ENCODE measurements at places on chromosomes 7 and 10. TPM values are rescaled to one million over a fixed set of nuclear protein-coding genes. Genes with fewer than 3 reads are reported as not detected.

CALHM1 gene
- total RNA-seq: not detected

CDNF gene
- total RNA-seq: 1.2 TPM

GUSB gene
- total RNA-seq: 29.2 TPM

VSTM2A gene
- total RNA-seq: not detected
